ENCODE measurements at places on chromosomes 7 and 10. TPM values are rescaled to one million over a fixed set of nuclear protein-coding genes. Genes with fewer than 3 reads are reported as not detected.

GALNT17 gene
- total RNA-seq: 24.7 TPM

PIP gene
- not detected for total RNA-seq

SCD gene
- 7.7 TPM for total RNA-seq

MOGAT3 gene
- total RNA-seq: not detected

LRIT1 gene
- not detected for total RNA-seq

BTBD16 gene
- total RNA-seq: not detected

PRKAG2 gene
- 91.8 TPM for total RNA-seq

IMMP2L gene
- total RNA-seq: 20.5 TPM

CHAT gene
- total RNA-seq: not detected

TMEM120A gene
- total RNA-seq: 54.2 TPM

NEUROD6 gene
- total RNA-seq: not detected

IFIT1B gene
- 1.1 TPM for total RNA-seq

GPR22 gene
- total RNA-seq: not detected

NPY4R gene
- not detected for total RNA-seq

CTAGE8 gene
- total RNA-seq: 1.5 TPM

PLEKHS1 gene
- total RNA-seq: not detected

LMBR1 gene
- 55.5 TPM for total RNA-seq

TOMM7 gene
- total RNA-seq: 227 TPM

ADAMTS14 gene
- 0.19 TPM for total RNA-seq

TAS2R3 gene
- 0.86 TPM for total RNA-seq

GNGT1 gene
- not detected for total RNA-seq

PTPRZ1 gene
- total RNA-seq: 1.8 TPM

GHRHR gene
- 1.2 TPM for total RNA-seq

SPDYE6 gene
- total RNA-seq: not detected

GIMAP8 gene
- 15.4 TPM for total RNA-seq

EBLN1 gene
- not detected for total RNA-seq

WNT16 gene
- total RNA-seq: not detected

GDF2 gene
- total RNA-seq: not detected

FAM221A gene
- total RNA-seq: 3.7 TPM

CPVL gene
- total RNA-seq: 23.8 TPM

C10orf88 gene
- total RNA-seq: 9.3 TPM

VSTM2A gene
- not detected for total RNA-seq

SERPINE1 gene
- 240 TPM for total RNA-seq

AVPI1 gene
- total RNA-seq: 15.0 TPM

BMPER gene
- 5.6 TPM for total RNA-seq

AKR1C4 gene
- not detected for total RNA-seq

FAM25G gene
- total RNA-seq: not detected

AHR gene
- total RNA-seq: 73.9 TPM

DUSP5 gene
- total RNA-seq: 8.5 TPM

Measured in posterior vena cava (tissue), 2 donors.